NCI-H446 treated with DMSO at 0.1 percent for 48 hours (cell line): ENCODE measurements at places on chromosomes 6 and 20.

DNA sequence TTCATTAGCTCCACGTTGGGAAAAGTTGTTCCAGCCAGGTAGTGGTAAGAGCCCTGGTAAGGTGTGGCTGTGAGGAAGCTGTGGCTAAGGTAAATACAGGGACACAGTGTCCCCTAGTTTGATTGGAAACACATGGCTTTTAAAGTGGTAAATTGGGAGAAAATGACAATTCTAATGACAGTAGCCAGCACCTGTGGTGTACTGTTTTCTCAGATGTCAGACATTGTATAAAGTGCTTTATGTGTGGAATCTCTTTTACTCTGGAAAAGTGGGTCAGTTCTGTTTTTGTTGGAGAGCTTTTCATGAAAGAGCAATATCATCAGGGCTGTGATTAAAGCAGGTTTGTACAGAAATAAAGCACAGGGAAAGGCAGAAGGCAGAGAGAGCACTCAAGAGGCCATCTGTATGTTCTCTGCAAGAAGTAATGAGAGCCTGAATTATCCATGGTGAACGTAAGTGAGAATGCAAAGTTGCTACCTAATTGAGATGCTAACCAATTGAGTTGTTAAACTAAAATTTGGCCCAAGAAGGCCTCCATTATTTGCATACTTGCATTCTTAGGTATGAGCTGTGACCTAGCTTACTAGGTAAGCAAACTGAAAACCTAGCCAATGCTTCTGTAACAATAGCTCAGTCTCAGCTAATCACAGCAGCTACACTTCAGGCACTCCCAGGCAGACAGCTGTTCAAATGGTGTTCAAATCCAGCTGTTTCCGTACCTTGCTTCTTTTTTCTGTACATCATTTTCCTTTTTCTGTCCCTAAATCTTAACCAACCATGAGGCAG, 28.2 kb downstream of the MRAP2 start:
- DNase-seq, result no peak

DNA sequence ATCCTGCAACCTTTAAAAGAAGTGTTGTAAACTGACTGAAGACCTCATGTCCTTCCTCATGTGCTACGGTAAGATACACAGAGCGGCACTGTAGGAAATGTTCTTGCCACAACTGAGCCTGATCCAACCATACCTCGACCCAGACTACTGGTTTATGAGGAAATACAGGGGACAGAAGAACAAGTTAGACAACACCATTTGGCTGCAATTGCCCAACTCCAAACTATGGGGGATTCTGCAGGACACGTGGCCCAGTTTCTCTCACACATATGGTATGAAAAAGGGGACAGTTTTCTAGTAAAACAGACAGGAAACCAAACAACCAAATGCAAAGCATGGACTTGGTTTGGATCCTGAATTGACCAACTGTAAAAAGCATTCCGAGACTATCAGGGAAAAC, 10.5 kb downstream of the PRPH2 start:
- no peak for DNase-seq

GRCh38 chr20:13042458-13042794, 33.7 kb downstream of the SPTLC3 start:
- no peak for DNase-seq

- no peak for DNase-seq
Measured at GRCh38 chr20:44689809-44690208, 25.4 kb upstream of the CCN5 start.

- DNase-seq, result no peak
Measured at GRCh38 chr20:36113036-36113435, 41.5 kb upstream of the EPB41L1 start.

DNA sequence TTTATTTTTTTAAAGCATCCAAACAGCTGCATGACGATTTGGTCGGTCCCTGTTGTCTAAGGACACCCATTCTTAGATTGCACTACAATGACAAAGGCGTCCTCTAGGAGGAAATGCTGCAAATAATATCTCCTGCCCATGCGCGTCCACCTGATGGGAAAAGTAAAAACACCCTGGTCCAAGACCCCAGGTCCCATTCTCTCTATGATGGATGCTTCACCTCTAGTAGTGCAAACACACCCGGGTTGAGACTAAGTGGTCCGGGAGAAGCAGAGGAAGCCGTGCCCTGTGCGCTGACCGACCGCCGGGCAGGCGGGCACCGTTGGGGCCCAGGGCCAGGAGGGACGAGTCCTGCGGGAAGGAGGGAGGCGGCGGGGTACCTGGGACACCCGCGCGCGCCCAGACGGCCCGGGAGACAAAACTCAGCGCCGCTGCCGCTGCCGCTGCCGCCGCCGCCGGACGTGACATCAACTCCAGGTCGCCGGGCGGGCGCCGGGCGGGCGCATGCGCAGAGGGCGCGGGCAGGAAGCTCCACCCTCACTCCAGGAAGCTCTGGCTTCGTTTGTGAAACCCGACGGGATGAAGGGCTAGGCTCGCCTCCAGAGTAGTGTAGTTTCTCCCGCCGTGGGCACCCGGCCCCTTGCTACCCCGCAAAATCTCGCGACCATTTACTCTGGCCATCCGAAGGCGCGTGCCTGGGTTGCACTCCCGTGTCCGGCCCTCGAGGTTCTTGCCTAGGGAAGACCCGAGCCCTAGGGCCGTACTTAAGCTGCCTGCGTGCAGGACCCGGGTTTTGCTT, at the start of gene TBC1D7:
Gene TBC1D7, minus strand, starts transcription at position 462 of the 799 bp plus-strand sequence. CDS start 1,639 bp downstream, outside the sequence.
- DNase-seq, result peak; percentile 81

GRCh38 chr20:23582293-23582692, 14.0 kb upstream of the CST9L start:
- no peak for DNase-seq

DNA sequence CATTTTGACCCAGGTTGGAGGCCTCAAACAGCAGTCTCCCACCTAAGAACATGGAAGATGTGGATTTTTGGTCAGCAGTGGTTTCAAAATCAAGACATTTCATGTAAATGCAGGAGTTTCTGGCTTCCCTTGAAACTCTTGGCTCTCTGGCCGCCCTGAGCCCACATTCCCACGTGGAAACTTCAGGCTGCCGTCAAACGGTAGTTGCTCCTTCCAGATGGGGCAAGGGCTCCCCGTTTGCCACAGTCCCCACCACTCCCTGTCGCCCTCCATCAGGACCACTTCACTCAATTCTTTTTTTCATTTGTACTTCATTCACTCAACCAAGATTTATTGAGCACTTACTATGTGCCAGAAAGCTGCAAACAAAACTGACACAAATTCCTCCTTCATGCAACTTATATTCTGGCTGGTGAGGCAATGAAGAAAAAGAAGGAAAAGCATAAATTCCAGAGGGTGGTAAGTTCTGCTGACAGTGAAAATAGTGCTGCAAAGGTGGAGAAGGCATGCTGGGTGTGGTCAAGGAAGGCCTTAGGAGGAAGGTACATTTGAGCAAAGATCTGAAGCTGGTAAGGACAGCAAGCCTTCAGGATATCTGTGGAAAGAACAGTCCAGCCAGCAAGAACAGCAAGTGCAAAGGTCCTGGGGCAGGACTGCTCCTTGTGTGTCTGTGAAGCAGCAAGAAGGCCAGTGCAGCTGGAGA, 62.9 kb upstream of the PTPN1 start:
- no peak for DNase-seq

DNA sequence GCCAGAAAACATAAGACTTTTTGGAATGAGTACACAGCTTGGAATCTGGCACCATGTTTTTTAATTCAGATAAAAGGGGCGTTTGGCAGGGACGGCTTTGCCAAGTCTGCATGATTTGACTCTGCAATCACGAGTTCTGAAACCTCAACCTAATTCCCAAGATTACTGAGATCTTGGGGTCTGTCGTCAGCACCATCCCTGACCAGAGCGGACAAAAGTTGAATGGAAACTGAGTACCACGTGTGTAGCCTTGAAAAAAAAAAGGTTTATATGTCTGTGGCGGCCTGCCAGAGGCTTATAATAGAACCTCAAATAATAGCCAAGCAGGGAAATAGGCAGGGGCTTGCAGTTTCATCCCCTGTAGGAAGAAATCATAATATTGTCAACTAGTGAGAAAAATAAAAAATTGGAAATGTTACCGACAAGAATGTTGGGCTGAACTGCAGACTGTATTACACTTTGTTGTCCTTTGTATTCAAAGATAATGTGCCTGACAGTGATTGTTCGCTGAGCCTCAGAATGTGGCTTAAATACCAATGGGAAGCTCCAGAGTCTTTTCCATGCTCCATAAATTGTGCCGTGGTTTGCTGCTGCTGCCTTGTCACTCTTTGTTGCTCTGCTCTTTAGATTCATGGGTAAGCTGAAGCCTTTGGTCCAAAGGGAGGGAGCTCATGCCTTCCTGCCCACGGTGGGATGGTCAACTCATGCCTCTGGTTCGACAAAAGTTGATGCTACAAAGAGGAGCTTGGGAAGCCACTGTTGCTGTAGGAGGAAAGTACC, 118.8 kb upstream of the ARID1B start:
- no peak for DNase-seq

- DNase-seq, result no peak
Measured at GRCh38 chr20:46458866-46459750, 52.7 kb upstream of the ELMO2 start.

GRCh38 chr20:32481311-32482142, 103.6 kb downstream of the NOL4L start:
- DNase-seq, result no peak
